ENCODE measurements at places on chromosomes 2 and 18.

DNA sequence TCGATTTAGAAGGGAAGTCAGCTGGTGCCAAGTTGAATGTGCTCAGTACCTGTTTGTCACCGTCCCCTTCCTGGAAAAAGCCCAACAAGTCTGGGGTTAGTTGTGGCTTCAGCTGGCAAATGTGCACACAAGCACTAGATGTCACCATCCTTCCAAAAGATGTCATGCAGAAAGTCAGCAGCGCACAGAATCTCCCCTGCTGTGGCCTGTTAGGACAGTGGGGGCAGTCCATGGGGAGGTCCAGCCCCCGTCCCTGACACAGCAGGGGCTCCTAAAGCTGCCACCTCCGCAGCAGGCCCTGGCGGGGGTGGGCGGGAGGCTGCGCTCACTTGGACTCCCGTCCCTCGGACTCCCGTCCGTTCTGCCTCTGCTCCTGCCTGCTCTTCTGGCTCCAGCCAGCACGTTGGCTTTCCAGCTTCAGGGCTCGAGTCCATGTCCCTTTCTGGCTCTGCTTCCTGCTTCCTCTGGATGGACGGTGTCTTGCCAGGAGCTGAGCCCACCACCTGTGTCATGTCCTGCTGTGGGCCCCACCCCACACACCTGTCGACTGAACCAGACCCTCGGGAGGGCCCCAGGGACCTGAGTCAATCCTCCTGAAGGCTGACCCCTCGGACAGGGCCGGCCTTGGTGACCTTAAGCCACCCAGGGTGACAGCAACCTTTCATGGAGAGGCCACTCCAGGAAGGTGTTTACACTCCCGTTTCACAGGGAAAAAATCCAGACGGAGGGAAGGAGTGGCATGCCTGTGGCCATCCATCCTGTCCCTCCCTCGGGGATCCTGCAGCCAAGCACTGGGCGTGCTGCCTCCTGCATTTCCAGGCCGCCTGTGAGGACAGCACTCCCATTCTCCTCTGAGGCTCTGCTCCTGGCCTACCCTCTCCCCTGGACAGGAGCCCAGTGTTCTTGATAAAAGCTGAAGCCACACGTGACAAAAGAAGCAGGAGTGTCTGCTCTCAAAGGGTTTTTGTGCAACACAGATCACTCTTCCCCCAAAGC lies 8.5 kb downstream of the RAB17 start:
- DNase-seq: no peak

DNA sequence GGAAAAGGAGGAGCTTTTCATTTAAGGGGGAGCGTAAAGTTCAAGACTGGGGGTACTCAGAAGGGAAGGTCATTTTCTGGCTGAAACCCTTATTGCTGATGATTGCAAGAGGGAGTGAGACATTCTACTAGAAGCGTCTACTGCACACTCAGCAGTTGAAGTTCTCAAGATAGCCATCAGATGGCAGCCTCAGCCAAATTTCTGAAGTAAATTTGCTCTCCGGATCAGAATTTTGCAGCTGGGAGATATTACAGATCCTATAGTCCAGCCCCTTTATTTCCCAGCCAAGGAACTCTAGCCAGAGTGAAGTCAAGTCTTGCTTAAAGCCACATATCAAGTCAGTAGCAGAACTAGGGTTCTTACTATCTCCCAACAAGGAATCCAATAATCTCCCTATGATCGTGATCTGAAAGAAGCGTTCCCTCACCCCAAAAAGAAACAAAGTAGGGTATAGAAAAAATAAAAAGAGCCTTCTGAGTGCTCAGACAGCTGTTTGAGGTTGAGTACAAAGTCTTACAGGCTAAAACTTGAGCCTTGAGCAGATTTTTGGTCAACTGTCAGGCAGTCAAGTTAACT lies 24.0 kb downstream of the RAX start:
- DNase-seq: no peak

DNA sequence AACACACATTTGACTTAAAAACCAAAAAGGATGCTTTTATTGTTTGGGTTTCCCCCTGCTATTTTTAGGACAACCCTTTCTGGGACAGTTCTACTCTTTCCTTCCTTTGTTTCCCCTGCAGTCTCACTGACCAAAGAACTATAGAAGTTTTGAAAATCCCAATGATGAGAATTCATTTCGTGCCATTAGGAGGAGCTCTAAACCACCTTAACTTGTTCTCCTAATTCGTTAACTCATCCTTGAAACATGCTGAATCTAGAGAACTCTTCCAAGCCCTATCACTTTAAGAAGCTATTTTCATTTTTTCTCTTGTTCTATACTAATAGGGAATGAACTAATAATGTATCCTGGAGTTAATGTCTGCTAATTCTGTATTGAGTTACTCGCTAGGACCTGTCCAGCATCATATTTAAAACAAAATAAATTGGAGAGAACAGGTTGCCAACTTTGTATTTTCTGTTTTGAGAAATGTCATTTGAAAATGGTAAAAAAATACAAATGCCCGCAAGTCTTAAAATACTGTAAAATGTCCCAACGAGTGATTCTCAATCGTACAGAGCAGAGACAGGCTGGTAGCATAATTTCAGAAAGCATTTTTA lies 62.9 kb downstream of the AFTPH start:
- DNase-seq: no peak

DNA sequence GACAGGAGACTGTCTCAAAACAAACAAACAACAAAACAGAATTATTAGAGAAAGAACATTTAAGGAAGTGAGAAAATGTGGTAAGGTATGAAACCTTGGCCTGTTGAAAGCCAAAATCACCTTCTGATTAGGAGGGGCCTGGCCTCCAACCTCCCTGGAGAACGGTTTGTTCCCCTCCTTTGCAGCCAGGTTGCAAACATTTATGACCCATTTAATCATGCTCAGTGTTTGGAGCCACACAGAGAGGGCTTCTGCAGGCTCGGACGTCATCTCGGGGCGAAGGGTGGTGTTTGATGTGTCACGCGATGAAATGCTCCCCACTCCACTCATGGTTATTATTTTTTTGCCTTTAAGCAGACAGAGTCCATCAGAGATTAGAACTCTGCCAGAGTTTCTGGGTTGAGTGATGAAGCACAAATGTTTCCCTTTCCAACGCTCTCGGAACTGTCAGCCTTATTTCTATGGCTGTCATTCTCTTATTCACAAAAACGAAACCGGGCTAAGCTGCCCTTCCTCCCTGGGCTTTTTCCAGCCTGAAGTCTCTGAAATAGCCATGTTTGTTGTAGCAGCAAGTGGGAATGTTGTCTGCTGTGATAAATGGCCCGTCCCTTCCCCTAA lies 33.6 kb upstream of the ROCK2 start:
- DNase-seq: no peak

DNA sequence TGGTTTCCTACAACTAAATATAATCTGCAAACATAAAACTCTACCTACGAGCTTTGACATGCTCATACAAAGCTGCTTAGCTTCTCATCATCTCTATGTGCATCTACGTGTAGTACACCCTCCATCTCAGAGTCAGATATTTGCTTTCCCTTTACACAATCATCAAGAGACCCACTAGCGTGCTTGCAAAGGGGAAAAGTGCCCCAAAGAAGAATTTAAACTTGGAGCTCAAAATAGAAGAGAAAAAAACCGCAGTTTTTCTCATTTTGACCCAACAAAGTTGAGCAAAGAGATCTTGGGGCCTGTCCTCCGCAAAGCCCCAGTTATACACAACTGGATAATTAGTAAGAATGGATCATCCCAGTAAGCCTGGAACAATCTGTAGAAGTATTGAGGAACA lies 104.1 kb downstream of the PAX3 start:
- no peak for DNase-seq

- no peak for DNase-seq
These were observed 66.1 kb downstream of the CHN1 start for GRCh38 chr2:174939046-174939445.

GRCh38 chr2:46544581-46544980 lies 65.2 kb downstream of the TMEM247 start:
- DNase-seq: no peak

GRCh38 chr2:225994748-225995405 lies 595.4 kb downstream of the NYAP2 start:
- no peak for DNase-seq

DNA sequence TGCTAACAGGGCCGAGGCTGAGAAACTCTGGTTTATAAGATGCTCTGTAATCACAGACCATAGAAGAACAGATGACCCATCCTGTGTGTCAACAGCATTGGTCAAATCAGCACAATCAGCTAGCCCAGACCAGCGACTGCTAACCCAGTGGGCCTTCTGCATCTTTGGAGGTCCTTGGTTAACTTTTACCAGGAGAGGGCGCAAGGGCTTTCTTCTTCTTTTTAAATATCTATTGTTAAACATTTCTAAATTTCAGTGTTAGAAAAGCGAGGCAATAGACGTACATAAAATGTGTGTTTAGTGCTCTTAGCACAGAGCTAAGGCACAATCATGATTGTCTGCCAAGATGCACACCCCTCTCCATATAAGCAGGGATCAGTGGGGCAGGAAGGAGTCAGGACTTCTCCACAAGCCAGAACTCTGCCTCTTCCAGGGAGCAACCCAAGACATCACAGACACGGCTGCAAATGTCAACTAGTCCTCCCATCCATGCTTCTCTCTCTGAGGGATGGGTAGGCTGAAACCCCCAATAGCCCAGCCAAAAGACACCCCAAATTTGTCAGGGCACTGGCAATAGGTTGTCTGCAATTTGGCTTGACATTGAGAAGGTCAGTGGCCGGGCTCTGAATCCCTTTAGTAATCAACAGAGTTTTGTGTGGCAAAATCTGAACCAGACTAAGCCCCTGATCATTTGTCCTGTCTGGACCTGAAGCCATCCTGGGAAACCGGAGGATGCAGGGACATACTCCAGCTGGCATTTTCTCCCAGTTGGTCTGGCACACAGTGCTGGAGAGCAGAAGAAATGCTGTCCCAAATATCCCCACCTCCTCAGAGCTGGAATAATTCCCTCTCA lies 188.2 kb downstream of the BCL2 start:
- DNase-seq: no peak

GRCh38 chr2:6602471-6602870 lies 263.2 kb downstream of the CMPK2 start:
- DNase-seq: no peak

DNA sequence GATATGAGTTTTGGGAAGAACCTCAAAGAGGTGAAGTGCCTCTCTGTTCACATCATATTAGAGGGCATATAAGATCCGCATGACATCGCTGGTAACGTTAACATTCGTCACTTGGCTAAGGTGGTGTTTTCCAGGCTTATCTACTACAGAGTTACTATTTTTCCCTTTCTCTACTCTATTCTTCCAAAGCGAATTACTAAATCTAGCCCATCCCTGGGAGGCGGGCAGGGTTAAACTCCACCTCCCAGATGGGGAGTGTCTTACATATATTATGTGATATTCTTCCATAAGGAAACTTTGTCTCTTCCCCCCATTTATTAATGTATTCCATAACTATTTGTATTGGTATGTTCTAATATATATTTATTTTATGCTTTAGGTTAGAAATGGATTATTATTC lies 293.9 kb downstream of the CYRIA start:
- DNase-seq: no peak

DNA sequence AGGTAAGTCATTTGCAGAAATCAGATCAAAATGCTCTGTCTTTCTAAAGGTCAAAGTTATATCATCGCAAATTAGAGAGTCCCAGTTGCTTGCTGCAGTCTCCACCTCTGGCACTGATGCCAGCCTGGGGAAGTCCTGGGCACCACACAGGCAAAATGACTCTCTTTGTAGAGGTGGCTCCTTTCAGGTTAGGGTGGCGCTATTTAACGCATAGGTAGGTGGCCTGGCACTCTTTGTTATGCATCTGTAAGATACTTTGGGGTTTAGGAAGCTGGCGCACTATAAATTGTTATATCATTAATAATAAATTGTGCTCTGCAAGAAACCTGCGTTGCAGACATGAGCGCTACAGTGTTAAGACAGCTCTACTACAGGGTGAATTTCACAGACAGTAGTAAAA lies 268.5 kb downstream of the ICOS start:
- no peak for DNase-seq

DNA sequence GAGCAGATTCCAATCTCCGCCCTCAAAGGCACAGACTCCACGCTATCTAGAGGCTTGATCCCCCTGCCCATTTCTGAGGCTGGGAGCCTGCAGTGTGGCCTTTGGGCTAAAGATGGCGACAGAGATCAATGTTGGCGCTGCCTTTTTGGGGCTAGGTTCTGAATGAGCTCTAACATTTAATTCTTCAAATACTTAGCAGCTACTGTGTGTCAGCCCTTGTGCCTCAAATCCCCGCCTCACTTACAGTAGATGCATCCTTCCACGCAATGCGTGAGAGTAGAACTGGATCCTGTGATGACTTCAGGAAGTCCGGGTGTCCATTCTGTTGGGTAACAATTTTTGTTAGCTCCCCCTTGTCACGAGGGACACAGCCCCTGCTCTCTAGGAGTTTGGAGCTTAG lies 12.4 kb downstream of the IL1F10 start:
- DNase-seq: peak; percentile 23

DNA sequence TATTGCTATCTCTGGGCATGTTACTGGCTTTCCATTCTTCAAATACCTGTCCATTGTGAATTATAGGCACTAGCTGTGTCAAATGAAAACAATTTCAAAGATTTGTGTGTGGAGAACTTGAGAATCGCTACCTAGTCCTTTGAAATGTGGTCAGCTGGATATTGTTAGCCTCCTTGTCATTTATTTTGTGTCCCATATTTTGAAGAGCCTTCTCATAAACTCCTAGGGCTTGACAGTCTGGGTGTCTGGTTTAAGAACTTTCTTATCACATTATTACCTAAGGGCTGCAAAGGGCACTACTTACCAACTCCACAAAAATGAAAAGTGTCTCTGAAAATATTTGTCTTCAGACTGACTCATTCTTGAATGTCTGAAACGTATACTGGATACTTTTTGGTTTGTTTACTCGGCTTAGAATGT lies 50.2 kb downstream of the COL4A3 start:
- DNase-seq: no peak

DNA sequence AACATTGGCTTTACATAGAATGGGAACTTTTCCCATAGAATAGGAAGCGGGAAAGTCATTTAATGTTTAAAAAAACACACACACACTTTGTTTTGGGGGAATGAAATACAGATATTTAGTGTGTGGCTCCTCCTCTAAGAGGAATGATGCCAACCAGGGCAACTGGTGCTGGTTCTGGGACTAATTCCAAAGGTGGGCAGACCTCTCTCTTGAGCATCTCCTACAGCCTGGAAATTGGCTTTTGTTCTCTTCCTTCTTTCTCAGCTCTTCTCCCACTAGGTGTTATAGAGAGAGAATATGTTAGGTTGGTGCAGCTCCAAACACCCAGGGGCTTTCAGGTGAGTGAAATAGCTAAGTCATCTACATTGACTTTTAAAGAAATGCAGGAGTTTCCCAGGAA lies 190.1 kb downstream of the RAD51AP2 start:
- DNase-seq: no peak

DNA sequence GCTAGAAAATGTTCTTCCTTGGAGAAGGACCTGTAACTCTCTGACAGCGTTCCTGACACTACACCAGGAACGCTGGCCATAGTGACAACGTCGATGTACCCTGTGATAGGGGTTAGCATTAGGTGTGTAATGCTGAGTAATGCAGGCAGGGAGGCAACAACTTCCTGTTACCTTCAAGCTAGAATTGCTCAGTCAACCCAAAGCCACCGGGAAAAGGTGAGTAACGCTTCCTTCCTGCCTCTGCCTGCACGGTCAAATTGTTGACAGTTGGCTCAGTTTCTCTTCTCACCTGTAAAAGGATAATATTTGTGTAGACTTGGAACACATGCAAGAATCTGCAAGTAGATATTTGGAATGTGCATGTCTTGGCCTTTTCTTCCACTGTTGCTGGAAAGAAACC lies 12.7 kb downstream of the FAM110C start:
- DNase-seq: no peak

Data from stimulated activated CD8-positive, alpha-beta memory T cell treated with anti-CD3 and anti-CD28 coated beads, Interleukin-7, amount 100 ng/mL, for 24 hours (primary cell).